ENCODE measurements at places on chromosomes 4 and X.

DNA sequence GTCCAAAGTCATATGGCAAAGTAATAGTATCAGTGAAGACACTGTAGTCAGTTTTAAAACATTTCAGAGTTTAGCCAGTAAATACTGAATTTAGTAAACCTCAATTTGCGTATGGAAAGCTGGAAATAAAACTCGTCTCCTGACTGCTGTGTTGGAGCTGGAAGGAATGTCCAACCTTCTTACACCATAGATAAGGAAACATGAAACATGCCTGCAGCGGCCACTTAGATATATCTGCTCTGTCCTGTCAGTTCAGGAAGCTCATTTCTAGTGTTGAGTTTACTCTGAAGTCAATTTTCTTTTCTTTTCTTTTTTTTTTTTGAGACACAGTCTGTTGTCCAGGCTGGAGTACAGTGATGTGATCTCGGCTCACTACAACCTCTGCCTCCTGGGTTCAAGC lies 21.2 kb downstream of the ARHGAP10 start:
- DNase-seq, result no peak

GRCh38 chr4:188145601-188146000 lies 6.4 kb downstream of the TRIML1 start:
- DNase-seq, result no peak

DNA sequence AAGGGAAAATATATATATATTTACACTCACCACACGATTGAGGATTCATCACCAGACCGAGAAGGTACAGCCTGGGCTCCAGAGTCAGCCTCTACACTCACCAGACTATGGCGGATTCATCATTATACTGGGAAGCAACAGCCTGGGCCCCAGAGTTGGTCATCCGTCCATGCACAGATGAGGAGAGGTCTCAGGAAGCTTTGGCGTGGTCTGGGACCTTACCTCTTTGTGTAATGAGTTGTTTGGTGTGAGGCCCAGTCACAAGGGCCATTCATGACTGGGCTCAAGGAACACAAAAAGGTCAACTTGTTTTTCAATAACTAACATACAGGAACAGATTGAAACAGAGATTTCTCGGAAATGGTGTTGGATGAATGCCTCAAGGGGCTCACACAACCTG lies 926.1 kb downstream of the FAM133A start:
- DNase-seq, result no peak

DNA sequence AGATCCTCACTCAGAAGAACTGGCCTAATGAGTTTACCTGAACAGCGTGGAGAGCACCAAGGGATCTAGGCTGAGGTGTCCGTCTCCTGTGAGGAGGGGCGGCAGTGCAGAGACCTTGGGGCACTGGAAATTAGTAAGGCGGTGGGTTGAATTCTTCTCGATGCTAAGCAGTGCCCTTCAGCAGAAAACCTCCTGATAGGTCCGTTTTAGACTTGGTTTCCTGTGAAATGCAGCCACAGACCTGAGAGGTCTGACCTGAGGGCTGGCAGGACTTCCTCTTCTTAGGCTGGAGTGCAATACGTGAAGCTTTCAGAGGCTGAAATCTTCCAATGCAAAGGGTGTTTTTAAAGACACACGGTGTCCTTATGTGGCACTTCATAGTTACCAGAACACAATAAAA lies at the start of gene CLNK:
TSS of gene CLNK (minus strand) at position 138 of the 400 bp plus-strand sequence. CDS start 16,899 bp downstream, outside the sequence.
- DNase-seq, result no peak

DNA sequence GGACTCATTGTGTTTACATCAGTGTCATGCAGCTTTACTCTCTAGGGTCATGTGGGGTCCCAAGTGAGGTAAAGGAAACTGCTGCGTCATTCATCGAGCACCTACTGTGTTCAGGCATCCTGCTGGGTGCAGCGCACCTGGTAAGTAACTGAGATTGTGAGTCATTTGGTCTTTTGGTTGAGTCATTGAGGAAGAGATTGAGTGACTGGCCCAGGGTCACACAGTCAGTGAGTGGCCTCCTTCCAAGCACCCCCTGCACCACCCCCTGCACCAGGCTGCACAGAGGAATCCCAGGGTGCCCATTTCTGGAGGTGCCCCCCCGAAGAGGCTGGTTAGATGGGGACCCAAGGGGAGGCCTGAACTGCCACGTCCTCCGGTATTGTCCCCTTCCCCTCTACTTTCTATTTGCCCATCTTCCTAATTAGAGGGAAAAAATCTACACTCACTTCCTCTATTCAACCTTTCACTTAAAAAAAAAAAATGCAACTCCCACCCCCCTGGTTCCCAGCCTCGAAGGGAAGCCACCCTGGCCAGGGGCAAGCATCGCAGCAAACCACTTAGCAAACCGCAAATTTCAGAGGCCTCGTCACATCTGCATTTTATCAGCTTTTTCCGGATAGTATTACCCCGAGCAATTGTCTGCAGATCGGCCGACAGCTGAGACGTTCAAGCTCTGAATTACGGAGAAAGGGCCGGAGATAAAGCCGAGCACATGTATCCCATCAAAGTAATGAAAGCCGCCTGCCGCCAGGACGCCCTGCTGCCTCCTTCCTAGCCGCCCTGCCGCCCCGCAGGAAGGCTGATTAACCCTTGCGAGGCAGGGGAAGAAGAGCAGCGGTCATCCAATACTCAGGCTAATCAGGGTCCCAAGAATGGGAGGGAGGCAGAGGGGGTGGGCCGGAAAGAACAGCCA lies 96.3 kb upstream of the MSX1 start:
- DNase-seq, result peak; percentile 92

DNA sequence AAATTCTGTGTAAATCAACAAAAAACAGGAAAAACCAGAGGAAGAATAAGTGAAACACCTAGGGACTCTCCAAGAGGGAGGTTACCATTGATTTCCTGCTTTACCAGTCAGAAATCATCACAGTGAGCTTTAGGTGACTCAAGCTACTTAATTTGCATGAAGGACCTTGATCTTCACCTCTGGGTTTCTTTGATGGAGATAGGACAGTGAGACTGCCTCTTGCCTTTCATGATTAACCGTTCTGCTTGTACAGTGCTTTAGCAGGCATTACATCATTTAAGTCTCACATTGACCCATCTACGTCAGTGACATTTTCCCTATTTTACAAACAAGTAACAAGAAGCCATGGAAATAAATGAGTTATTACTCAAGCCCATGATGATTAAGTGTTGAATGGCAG lies 3.4 kb upstream of the GK start:
- no peak for DNase-seq

DNA sequence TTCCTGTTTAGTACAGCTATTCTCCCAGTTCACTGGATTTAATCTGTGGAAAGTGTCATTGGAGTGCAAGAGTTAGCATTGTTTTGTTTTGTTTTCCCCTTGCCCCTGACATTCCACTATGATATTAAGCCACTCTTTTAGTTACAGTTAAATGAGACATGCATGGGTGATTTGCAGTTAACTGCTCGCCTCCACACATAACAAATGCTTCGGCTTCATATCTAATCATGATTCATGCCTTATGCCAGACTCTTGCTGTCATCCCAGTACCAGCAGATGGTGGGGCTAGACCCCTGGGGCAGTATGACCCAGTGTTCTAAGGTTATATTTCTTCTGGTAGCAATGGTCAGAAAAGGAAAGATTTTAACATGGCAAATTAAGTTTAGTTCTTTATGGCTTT lies 80.1 kb downstream of the RAP1GDS1 start:
- peak; percentile 8 for DNase-seq

GRCh38 chr4:124017185-124017785 lies 620.7 kb downstream of the SPRY1 start:
- DNase-seq, result no peak

DNA sequence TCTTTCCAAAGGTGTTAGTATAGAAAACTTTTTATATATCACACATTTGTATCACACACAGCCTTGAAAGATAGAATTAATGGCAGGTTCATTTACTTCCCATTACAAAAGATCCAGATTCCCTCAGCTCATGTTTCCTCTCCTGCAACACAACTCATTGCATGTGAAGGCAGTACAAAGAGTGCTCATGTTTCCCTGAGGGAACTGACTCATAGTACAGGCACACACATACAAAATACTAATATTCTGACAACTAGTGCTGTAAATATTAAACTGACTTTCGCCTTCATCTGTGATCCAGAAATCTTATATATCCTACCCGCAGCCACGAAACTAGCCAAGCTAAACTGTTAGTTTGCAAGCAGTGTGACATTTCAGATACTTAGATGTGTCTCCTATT lies 819.8 kb upstream of the PCDH7 start:
- no peak for DNase-seq

- no peak for DNase-seq
Observed at GRCh38 chr4:7134737-7135388, 57.5 kb upstream of the SORCS2 start.

All from SK-N-DZ (cell line).